ENCODE measurements at places on chromosomes 5 and 9.

DNA sequence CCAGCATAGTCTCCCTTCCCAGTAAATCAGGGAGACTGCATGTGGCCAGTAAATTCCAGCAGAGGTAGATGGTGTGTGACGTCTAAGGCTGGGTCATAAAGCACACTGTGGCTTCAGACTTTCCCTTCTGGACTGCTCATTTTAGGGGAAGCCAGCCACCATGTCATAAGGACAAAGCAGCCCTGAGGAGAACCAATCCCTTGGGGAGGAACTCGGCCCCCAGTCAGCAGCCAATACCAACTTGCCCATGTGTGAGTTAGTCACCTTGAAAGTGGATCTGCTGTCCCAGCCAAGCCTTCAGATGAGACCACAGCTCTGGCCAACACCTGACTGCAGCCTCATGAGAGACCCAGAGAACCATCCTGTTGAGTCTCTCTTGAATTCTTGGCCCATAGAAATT lies 14.7 kb upstream of the NINJ1 start:
- DNase-seq, result no peak

GRCh38 chr5:33997331-33997983 lies 10.4 kb downstream of the AMACR start:
- peak; percentile 81 for DNase-seq

- DNase-seq, result peak; percentile 67
These were observed 45.2 kb upstream of the ANKRD31 start for GRCh38 chr5:75281716-75282465.

- no peak for DNase-seq
These were observed 11.7 kb downstream of the TIMD4 start for GRCh38 chr5:156951359-156951758.

DNA sequence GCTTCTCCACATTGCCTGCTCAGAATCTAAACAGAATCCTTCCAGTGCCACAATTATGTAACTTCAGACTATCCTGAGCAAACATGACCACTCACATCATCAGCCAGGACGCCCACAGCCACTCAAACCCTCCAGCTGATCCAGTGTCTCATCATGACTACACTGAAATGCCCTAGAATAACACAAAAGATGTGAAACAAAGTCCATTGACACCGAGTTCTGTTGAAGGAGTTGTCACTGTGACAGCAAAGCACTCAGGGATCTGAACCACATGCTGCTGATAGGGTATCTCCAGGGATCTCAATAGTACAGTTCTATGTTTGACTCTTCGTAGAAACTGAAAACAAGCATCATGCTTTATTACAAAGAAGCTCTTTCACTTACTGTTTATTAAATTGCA lies 150.2 kb downstream of the GABBR2 start:
- no peak for DNase-seq

- DNase-seq, result peak; percentile 57
These were observed 70.1 kb upstream of the RAPGEF1 start for GRCh38 chr9:131809941-131810344.

DNA sequence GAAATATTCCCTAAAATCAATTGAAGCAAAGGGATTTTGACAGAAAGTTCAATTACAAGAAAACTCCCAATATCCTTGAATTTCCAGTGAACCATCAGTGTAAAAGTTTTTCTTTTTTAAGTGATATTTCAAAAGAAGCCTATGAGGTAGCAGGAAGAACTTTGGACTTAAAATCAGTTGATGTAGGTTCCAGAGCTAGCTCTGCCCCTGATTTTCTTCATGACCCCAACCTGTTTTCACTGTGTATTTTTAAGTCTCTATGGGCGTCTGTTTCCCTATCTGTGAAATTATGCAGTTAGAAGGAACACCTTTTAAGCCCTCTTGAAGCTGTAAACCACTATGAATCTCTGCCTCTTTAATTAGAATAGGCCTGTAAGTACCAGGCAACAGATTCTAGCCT lies 66.2 kb upstream of the SLC1A1 start:
- DNase-seq, result no peak

- DNase-seq, result peak; percentile 78
These were observed 56.9 kb downstream of the AHRR start for GRCh38 chr5:378301-378891.

DNA sequence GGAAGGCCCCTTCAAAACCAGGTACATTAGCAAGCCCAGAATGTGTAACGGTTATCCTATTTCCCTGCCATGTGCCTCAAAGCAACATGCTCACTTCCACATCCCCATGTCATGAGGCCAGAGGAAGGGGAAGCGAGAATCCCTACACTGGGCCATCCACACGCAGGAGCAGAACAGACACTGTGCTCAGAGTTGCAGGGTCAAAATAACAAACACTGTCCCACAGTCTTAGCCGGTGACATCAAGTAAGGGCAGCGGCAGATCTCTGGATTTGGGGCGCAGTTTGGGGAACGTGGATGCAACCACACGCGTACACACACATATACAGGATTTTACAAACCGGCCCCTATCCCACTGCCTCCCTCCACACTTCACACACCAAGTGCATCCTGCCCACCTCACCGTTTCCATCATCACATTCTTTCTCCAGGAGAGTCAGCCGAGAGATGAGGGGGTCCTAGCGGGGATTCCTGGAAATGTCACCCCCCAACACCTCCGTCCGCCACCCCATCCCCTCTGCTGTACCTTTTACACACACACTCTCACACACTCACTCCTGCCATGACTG lies 776 bp downstream of the APBA1 start:
- no peak for DNase-seq

Data from M059J (cell line).